ENCODE measurements at places on chromosomes 7 and 10.
A peak's percentile ranks its signal among the peaks of the same experiment; 100 is the strongest.

DNA sequence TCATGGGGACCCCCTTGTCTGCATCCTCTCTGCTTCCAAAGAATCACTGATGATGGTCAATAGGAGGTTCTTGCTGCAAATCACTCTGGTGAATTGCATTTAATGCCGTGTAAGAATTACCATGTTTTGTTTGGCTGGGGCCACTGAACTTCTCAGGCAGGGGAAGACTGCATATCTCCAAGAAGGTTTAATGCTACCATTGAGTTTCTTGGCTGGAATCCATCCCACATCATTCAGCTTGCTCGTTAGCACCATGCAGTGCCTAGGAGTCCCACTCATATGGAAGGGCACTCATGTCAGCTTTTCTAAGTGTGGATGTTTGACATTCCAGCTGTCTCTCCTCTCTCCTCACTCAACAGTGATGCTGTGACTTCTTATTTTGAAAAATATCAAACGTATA lies 50.2 kb upstream of the BAMBI start:
- no peak for DNase-seq

- no peak for DNase-seq
These were observed 192.2 kb upstream of the RHOBTB1 start for GRCh38 chr10:61136139-61136538.

DNA sequence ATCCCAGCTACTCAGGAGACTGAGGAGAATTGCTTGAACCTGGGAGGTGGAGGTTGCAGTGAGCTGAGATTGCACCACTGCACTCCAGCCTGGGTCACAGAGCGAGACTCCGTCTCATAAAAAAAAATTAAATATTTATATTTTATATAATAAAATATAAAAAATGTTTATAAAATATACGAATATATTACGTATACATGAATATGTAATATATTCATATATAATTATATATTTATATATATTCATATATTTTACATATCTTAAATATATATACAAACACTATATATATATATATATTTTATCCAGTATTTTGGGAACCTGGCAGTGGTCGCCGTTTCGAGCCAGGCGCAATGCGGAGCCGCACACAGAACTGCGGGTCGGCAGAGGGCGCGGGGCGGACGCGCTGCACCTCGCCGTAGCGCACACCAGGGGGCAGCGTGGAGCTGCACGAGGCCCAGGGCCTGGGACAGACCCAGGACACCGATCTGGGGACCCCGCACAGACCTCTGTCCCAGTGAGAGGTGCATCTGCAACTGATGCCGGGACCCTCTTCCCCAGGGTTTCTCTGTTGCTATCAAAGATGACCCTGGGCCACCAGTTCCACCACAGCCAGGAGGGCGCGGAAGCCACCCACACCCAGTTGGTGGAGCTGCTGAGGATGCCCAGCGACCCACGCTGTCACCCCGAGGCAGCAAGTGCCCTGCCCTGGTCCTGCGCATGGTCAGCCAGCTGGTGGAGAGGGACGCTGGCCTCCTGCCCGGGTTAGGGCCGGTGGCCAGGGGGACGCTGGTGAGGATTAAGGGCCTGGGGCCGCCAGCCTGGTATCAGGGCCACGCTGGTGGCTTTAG lies 22.7 kb downstream of the AP5Z1 start:
- DNase-seq = peak; percentile 26

GRCh38 chr7:96855139-96855538 lies 145.5 kb upstream of the SEM1 start:
- no peak for DNase-seq

DNA sequence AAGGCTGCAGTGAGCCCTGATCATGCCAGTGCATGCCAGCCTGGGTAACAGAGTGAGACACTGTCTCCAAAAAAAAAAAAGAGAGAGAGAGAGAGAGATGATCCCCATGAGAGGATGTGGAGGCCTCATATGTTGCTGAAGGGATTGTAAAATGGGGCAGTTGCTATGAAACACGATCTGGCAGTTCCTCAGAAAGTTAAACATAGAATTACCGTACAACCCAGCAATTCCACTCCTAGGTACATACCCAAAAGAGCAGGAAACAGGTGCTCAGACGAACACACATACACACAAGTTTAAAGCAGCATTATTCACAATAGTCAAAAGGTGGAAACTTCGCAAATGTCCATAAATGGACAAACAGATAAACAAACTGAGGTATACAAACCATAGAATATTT lies 27.4 kb upstream of the CYTH3 start:
- DNase-seq = no peak

GRCh38 chr10:95275726-95276366 lies 15.0 kb downstream of the PDLIM1 start:
- DNase-seq = no peak

- no peak for DNase-seq
These were observed 54.7 kb downstream of the ARHGAP22 start for GRCh38 chr10:48550071-48550691.

DNA sequence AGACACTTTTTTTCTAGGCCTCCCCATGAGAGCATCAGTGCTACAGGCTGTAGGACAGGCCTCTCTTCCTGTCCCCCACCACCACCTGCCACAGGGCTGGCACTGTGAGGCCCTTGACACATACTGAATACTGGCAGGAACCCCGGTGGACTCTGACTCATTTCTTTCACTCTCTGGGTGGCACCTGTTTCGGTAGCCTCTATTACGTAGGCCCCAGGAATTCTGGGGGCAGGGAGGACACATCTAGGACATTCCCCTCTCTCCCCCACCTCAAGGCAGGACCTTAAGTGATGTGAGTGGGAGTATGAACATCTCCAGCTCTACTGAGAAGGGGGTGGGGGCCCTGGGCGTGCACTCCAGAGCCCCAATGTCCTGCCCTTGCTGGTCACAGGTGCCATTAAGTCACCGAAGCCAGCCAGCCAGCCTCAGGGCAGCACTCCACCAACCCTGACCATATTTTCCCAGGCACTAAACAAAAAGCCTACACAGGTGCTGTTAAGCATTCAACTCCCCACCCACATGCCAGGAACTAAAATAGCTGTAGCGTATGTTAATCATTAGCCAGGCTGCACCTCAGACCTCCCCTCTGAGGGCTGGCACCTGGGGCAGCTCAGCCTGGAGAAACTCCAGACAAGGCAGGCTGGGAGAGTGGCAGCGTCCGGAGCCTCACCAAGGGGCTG lies 8.9 kb downstream of the ANXA11 start:
- DNase-seq = peak; percentile 37

- no peak for DNase-seq
These were observed 117.9 kb downstream of the CFTR start for GRCh38 chr7:117597755-117598154.

DNA sequence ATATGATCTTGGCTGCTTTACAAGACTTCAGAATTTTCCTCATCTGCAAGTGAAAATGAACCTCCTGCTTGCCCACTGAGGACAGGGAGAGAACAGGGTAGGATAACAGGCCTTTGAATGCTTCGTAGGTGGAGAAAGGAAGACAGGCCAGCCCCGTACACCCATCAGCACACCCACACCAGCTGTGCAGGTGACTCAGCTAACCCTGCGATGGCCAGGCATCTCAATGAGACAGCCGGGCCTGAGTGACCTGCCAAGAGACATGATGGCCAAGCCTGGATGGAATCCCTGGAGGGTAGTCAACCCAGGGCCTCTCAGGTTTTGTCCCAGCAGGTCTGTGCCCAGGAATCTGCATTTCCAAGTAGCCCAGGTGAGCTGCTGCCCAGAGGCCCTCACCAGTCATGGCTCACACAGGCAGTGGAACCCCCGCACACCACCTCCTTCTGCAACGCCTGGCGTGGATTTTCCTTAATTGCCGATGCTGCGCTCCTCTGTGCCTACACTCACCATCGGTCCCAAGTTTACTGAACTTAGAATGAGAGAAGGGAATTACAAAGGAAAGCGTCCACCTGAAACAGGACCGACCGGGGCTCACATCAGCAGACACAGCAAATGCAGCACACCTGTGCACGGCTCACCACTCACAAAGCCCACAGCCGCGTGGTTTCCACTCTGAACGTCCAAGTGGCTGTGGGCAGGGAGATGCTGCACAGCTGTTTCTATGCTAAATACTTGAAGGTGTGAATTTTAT lies 163.7 kb downstream of the DIP2C start:
- no peak for DNase-seq

GRCh38 chr10:125057158-125058001 lies 103.0 kb downstream of the CTBP2 start:
- DNase-seq = no peak

DNA sequence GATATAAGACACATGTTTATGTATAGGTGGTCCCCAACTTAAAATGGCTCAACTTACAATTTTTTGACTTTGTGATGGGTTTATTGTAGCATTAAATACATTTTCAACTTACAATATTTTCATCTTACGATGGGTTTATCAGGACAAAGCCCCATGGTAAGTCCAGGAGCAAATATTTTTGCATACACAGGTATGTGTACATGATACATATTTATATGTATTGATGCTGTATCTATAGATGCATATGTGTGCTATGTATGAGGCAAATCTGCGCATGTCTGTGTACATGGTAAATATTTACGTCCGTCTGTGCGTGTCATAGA lies 664 bp upstream of the UBE3C start:
- DNase-seq = no peak

DNA sequence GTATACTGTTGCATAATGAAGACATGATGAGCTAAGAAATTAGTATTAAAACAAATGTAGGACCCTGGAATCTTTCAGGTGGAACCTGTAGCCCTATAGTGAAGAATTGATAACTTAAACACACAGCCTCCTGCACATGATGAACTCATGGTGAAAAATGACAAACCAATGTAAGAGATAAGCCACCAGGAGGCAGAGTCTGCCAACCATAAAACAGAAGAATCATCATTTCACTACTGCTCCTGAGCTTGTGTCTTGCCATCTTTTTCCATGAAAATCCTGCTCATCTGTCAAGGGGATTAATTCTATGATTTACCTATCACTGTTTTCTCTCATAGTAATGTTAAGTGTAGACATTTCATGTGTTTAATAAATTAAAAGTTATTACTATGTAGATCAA lies 363.9 kb downstream of the MALRD1 start:
- no peak for DNase-seq

GRCh38 chr7:3191548-3191947 lies 109.5 kb upstream of the SDK1 start:
- DNase-seq = no peak

GRCh38 chr7:155003376-155004214 lies 671 bp upstream of the PAXIP1 start:
- peak; percentile 77 for DNase-seq

DNA sequence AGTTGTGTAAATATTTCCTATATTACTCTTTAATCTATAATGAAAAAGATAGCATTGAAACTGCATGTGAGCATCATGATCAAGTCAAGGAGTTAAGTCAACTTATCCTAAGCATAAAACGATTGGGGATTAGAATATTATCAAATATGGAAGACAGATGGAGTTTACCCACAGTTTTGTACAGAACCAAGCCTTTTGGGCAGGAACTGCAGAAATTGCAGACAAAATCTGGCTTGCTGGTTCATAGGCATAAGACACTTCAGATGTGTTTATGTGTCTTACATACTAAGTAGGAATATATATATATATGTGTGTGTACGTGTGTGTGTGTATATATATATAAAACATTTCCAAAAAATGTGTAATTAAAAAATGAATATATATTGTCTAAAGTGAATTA lies 375.4 kb upstream of the TPK1 start:
- DNase-seq = no peak

Measured in T follicular helper cell (primary cell).